NCI-H1105 (cell line): ENCODE measurements at places on chromosomes 11 and 22.

GRCh38 chr11:8293171-8293570, 29.5 kb upstream of the LMO1 start:
- no peak for DNase-seq

GRCh38 chr11:70095541-70096252, 17.6 kb downstream of the ANO1 start:
- DNase-seq: no peak

DNA sequence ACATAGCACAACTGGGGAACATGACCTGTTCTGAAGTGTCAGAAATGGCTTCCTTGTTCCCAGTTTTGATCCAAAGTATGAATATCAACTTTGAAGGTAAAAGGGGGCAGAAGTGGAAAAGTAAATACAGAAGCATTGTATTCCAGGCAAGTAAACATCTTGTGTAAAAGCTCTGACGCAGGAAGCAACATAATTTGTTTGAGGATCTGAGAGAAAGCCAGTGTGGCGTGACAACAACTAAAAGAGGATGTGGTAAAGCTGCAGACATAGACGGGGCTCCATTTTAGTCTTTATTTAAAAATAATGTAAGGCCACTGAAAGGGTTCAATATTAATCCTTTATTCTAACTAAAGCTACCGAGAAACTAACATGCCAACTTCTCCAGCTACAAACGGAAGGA, 310.2 kb downstream of the DLG2 start:
- no peak for DNase-seq

- DNase-seq: no peak
Measured at GRCh38 chr11:17211286-17211685, 3.5 kb upstream of the PIK3C2A start.

GRCh38 chr22:49139492-49140151, 688.1 kb downstream of the BRD1 start:
- DNase-seq: no peak

GRCh38 chr11:125141686-125142535, 22.6 kb upstream of the PKNOX2 start:
- DNase-seq: peak; percentile 31

- peak; percentile 30 for DNase-seq
Measured at GRCh38 chr11:33362051-33362910, 105.1 kb downstream of the HIPK3 start.

GRCh38 chr22:44459041-44459440, 39.0 kb downstream of the RTL6 start:
- no peak for DNase-seq

DNA sequence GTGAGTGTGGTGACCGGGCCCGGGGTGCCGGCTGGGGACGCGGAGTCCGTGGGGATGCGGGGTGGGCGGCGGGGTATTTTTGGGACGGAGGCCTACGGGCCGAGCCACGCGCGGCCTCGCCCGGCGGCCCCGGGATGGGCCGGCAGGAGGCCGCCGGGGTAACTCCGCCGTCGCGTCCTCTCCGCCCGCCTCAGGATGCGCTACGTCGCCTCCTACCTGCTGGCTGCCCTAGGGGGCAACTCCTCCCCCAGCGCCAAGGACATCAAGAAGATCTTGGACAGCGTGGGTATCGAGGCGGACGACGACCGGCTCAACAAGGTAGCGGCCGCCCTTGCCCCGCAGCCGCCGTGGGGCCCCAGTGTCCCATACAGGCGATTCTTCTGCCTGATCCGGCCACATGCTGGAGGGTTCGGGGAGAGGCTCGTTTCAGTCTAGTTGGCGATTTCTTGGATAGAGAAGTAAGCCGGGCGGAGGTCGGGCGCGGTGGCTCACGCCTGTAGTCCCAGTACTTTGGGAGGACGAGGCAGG, 337 bp downstream of the RPLP2 start:
- DNase-seq: no peak

- DNase-seq: peak; percentile 63
Measured at GRCh38 chr22:18110194-18110953, at the start of gene TUBA8. TUBA8 (plus strand) TSS chr22:18110809; CDS start chr22:18110866, 57 bp downstream.

DNA sequence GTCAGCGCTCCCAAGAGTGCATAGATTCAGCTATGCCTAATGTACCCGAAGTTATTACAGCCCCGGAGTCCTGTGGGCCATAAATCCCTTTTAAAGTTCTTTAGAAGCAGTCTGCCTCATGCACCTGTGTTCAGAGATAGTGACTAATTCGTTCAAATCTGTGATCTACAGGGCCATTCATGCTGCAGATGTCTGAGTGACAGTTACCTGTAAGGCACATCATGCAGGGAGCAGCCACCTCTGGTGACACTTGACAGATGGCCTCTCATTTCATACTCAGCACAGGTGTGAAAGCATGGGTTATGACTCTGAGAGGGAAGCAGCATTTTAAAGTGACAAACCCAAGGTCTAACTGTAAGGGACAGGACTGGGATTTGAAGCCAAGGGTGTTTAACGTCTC, 2.4 kb upstream of the E2F8 start:
- no peak for DNase-seq

DNA sequence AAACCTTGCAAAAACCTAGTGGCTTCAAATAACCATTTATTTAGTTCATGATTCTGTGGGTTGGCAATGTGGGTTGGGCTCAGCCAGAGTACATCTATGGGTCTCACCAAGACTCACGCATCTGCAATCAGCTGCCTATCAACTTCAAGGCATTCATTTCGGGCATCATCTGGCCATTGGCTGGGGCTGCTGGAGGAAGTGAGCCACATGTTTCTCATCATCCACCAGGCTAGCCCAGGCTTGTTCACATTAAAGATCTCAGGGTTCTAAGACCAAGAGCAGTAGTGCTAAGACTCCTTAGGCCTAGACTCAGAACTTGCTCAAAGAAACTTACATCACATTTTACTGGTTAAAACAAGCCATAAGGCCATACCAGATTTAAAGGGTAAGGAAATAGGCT, 478.9 kb upstream of the ARHGAP42 start:
- DNase-seq: no peak

DNA sequence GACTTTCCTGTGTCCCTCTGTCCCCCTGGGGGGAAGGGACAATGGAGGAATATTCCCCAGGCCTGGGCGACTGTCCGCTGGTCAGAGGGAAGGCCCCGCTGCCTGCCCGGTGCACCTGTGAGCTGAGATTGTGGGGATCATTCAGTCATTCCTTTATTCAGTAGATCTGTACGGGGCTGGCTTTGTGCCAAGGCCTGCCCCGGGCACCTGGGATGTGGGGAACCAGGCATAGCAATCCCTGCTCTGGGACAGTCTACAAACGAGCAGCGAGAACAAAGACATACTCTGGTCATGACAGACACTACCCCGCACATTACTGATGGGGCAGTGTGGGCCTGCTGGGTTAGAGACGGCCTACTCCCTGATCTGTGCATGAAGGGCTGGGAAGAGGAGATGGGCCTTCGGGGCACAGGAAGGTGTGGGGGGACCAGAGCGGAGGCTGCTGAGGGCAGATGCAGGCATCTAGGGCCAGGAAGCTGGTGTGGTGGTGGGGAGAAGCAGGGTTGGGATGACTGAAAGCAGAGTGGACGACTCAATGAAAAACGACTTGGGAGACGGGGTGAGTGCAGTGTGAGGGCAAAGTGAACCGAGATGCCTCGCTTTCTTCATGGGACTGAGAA, 1.8 kb upstream of the MYO7A start:
- no peak for DNase-seq

DNA sequence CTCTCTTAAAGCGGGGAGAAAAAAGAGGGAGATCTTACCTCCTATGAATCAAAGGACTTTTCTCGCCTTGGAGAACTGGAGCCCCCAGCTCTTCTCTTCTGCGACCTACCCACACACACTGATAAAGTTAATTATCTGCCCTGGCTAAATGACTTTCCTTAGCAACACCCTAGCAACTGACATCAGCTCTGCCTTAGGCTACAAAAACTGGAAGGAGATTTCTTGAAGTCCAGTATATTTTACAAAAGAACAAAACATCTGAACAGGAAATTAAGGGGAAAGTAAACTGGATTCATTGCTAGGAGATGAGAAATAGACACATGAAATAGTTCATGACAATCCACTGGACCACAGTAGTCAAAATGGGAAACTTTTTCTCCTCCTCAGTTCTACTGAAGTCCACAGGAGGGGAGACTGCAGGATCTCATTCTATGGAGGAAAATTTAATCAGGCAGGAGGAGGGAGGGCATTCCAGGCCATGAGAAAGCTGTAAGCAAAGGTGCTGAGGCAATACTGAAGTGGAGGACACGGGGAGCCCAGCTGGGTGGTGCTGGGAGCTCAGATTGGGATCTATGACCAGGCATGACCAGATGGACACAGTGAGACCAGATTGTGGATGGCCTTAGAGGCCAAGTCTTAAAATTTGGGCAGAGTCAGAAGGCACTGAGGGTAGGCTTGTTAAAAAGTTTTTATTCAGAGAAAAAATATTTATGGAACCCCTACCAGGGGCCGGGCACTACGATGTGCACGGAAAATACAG, 3.7 kb upstream of the SPON1 start:
- DNase-seq: no peak

DNA sequence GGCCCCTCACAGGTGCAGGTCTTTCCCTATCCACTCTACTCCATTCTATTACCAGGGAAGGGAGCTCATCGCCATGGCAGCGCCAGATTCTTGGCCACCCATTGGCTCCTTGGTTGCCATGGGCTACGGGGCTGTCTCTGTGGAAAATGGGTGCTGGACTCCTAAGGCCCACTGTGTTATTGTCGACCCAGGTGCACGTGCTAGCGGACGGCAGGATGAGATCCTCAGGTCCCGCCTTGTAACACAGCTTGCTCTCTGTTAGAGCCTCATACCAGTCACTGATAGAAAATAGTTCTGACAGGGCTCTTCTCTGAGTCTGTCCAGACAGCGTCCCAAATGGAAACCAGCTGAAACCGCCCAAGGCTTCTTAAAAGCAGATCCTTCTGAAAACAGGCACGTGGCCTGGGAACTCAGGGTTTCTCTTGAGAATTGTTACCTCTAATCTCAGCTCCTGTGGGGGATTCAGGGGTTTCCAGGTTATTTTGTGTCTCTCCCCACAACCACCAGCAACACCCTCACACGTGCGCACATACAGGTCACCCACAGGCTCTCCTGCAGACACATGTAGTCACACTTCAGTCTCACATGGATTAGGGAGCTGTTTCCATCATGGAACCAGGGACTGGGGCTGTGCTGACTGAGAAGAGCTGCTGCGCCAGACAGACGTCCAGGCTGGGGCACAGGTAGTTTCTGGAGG, 1.5 kb downstream of the TUB start:
- DNase-seq: peak; percentile 53

DNA sequence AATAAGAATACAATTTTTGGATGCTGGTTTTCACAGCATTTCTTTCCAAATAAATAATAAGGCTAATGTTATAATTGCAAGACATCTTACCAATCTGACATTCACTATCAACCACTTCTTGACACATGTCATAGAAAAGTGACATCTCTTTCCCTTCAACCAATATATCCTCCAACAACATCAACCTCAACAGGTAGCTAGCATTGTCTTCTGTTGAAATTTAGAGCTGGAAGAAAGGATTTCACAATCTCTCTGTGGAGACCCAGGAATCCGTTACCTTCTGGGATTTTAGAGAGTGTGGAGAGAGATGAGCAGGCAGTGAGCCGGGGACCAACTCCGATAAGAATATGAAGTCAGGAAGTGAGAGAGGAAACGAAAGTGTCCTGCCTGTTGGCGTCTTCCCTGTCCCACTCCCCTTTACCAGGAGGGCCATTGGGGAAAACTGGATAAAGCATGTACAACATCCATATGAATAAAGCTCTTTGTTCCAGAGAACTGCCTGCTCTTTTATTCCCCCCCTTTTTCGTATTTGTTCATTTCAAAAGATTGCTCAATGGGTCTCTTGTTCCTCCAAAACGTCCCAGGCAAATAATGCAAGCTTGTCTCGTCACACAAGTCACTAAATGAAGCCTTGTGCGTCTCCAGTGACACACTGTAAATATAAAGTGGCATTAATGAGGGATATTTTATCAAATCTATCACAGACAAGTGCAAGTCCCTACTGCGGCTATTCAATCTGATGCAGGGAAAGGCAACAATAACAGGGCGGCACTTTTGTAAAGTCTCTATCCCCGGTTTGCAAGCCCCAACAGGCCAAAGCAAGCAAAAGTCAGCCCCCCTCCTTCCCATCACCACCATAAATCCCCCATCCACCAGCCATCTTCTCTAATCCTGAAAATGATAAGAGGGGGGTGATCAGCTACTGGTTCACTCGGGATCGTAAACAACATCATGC, 3.4 kb downstream of the CADM1 start:
- DNase-seq: peak; percentile 80

DNA sequence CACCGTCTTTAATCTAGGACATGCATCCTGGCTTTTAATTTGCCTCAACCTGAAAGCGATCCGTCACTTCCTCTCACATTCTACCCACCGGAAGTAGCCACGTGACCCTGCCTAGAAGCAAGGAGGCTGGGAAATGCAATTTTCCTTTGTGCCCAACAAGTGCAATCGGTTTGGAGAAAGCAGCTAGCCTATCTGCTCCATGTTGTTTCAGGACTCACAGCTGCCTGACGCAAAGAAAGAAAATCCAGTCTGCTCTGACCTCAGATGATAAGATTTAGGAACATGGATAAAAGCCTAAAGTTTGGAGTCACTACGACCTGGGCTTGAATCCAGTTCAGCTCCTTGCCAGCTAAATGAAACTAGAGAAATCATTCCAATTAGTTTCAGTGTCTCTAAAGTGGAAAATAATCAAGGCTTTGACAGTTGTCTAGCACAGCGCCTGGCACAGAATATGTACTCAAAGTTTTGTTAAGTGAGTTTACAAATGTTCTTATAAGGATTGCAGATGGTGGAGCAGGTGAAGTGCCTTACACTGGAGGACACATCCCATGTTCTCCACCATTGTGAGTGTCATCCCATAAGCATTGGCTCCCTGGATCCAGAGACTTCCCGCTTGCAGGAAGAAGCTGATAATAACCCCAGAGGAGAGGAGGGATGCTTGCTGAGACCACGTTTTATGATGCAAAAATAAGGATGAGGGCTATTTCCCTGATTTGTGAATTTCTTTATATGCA, 553.7 kb downstream of the MN1 start:
- DNase-seq: no peak

GRCh38 chr11:17865765-17866428, 131.3 kb downstream of the KCNC1 start:
- DNase-seq: no peak

DNA sequence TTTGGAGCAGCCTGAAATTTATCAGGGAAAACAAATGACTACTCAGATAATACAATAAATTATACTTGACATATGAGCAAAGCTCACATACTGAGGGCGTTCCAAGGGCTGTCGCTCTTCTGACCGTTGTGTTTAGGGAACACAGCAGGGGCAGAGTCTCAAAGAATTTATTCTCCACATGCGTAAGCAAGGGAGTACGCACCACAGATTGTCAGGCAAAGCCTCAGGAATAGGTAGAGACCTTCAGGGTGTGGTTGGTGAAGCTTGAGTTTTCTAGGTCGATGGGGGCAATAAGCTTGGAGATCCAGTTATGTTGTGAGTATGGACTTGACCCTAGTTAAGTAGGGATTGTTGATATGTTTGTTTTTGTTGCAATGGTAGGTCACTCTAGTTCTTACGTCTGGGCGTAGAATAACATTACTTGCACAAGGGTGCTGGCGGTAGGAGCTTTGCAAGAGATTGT, 830 bp downstream of the ACAT1 start:
- no peak for DNase-seq
